ENCODE measurements at places on chromosomes 4 and X.

GRCh38 chr4:42280327-42281095, 116.8 kb upstream of the SHISA3 start:
- DNase-seq, result no peak

DNA sequence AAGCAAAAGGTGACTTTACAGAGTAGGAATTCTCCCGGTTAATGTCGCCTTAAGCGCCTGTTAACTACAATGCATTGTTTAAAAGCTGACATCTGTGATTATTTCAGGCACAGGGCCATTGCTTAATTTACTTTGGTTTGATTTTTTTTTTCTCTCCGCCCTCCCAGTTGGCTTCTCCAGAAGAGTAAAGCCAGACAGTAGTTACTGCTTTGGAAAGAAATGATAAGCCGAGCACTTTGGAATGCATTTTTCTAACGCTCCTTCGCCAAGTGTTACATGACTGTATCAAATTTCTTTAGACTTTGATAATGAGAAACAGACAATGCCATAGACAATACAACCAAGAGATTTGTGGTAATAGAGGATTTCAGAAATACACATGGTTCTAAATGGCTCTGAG, 383.0 kb upstream of the TENM3 start:
- DNase-seq, result no peak

- DNase-seq, result no peak
Observed at GRCh38 chr4:40285692-40286091, 49.4 kb upstream of the CHRNA9 start.

DNA sequence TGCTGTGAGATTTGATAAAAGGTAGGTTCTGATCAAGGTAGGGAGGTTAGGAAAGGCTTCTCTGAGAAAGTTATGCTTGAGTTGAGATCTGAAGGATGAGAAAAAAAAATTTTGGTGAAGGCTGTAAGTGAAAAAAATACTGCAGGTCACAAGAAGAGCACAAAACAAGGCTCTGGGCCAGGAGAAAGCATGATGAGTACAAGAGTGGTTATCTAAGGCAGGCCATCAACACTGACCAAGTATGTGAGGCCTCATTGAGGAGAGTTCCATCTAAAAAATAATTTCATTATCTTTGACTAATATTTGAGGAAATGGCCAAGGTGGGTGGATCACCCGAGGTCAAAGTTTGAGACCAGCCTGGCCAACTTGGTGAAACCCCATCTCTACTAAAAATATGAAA, 71.6 kb upstream of the SLC4A4 start:
- DNase-seq, result no peak

DNA sequence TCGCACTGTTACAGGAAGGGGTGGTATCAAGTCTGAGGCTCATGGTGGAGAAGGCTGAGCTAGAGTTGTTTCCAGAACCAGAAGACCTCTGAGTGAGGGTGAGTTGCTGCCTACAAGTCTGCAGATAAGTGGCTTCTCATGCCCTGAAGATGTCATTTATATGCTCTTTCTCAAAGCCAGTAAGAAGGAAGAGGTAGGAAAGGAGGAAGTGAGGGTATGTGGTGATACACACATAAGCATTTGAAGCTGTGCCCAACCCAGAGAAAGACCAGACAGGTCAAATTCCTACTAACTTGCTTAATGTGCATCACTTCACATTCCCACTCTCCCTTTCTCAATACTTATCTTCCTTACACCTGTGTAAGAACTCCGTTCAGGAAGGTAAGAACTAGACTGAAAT, at the start of gene PPBP:
Gene PPBP, minus strand, starts transcription at position 130 of the 400 bp plus-strand sequence. Its CDS starts 87 bp downstream, at position 43.
- no peak for DNase-seq

GRCh38 chr4:110196871-110197528, 1.4 kb downstream of the ELOVL6 start:
- no peak for DNase-seq
